ENCODE measurements at places on chromosomes 13 and 19. TPM values are rescaled to one million over a fixed set of nuclear protein-coding genes. Genes with fewer than 3 reads are reported as not detected.

GRCh38 chr19:7636691-7637373 lies at the start of gene STXBP2:
Gene STXBP2, plus strand, starts transcription at chr19:7637110. Its CDS starts 40 bp downstream, at chr19:7637150.
- no peak for DNase-seq

DNA sequence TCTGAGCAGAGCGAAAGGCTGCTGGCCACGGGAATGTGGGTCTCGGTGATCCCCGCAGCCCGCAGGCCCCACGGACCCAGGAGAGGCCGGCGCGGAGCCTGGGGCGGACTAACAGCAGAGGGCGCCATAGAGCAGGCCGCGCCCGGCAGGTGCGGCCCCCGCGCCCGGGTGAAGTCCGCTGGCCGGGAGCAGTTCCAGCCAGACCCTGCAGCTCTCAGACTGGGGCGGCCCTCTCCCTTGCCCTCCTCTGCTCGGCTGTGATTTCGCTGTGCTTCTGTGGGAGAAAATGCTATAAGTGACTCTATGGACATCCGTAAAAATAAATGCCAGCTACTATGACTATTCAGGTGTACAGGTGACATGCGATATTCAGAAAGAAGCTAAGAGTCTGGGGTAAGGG lies 37.7 kb downstream of the GSX1 start:
- DNase-seq: no peak

DNA sequence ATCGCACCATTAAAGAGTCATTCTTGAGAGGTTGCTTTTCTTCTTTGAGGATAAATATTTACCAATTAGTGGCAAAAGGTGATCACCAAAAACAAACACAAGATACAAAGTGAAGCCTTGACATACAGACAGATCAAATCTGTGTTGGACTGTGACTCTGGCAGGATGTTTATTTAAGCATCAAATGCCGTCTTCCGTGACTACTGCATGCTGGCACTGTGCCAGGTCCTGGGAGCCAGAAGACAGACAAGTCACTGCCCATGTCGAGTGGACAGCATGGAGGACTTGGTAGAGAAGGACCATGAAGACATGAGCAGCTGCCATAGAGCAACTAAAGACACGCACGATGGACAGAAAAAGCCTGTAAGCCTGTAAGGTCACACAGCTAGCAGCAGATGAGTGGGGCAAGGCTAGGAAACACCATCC lies 92.8 kb upstream of the FARP1 start:
- DNase-seq: no peak

DNA sequence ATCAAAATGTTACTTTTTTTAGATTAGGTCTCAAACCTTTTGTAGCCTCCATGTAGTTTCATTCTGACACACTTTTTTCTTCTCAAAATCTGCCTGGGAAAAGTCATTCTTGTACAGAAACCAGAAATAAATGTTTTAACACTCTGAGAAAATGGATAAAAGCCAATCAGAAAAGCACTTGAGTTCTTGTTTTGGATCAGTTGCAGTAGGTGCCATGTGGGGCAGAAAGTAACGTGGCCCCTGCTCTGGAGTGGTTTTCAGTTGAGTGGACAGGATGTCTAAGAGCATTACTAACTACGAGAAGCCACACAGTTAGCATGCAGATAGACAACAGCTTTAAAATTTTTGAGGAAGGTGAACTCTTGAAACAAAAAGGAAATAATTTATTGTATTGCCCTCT lies 19.1 kb downstream of the GPR183 start:
- no peak for DNase-seq

GRCh38 chr13:47334173-47334572 lies 437.3 kb upstream of the HTR2A start:
- no peak for DNase-seq

- DNase-seq: no peak
These were observed 3.6 kb downstream of the TRIP10 start for GRCh38 chr19:6743066-6743465.

DNA sequence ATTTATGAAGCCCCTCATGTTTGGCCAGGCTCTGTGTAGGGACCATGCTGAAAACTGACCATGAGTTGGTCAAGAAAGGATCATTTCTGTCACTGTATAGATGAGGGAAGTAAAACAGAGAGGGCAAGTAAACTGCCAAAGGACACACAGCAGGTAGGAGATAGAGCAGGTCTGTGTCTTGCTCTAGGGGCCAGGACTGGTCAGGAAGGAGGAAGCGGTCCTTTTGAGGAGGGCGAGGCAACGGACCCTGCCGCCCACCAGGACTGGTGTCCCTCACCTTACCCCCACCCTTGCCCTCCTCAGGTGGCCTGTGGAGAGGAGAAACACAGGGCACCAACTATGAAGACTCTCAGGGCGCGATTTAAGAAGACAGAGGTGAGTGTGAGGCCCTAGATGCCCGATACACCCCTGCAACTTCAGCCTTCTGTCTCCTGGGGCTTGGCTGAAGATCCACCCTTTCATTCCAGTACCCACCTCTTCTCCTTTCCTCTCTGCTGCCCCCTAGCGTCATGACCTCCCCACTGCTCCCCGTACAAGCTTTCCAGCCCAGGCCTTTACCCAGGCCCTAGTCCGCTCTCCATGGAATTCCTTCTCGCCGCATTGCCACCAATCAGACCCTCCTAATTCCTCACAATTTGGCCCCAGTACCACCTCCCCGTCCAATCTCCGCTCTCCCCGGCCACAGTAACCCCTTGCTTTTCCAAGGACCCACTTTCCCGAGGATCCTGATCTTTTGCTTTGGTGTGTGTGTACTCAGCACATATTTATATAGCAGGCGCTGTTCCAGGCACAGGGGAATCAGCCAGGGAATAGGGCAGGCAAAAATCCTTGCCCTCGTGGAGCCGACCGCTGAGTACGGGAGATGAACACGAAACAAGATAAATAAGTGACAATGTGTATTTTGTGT lies 3.9 kb downstream of the ANKRD24 start:
- no peak for DNase-seq

DNA sequence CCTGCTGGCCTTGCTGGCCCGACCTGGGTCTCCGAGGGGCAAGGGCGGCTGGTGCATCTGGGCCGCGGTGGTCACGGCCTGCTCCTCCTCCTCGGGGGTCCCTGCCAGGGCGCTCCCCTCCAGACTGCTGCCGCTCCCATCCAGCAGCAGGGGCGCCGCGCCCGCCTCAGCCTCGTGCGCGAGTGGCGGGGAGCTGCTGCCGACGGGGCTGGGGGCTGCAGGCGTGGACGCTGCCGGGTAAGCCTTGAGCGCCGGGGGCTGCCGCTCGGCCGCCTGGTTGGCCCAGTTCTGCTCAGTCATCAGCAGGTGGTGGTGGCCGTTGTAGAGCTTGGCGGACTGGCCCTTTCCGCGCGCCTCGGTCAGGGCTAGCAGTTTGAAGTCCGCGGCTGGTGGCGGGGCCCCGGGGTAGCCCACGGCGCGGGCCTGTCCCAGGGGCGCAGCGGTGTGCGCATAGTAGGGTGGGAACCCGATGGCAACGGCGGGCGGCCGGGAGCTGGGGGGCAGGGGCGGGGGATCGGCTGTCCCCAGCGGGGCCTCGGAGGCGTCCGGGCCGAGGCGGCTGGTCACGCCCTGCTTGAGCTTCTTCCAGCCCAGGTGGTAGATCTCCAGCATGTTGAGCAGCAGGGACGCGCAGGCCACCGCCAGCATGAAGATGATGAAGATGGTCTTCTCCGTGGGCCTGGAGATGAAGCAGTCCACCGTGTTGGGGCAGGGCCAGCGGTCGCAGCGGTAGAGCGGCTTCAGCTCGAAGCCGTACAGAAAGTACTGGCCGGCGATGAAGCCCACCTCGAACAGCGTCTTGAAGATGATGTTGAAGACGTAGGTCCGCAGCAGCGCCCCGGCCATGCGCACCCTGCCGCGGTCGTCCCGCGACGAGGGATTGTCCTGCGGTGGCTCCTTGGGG lies 18.6 kb downstream of the GJA3 start:
- no peak for DNase-seq

DNA sequence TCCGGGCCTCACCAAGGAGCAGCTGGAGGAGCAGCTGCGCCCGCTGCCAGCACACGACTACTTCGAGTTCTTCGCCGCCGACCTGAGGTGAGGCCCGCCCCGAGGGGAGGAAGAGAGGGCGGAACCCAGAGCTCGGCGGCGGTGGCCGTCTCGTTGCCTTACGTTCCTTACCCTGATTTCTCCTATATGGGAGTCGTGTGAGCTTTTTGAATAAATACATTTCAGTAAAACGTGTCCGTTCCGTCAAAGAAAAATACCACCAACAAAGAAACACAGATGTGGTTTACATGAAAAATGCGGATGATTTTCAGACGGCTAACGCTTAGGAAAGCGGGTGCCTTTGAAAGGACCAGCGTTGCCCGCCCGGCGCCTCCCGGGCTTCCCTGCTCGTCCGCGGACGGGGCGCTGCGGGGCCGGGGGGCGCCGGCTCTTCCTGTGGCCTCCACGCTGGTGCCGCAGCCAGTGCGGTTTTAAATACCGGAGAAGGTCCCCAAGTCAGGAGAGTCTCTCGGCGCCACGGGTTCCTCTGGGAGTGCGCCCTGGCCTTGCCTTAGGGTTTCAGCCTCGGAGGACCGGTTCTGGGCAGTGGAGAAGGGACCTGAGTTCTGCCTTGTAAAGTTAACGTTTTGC lies 755 bp downstream of the UPF3A start:
- peak; percentile 93 for DNase-seq

GRCh38 chr19:40619333-40620160 lies 18.4 kb downstream of the LTBP4 start:
- no peak for DNase-seq

DNA sequence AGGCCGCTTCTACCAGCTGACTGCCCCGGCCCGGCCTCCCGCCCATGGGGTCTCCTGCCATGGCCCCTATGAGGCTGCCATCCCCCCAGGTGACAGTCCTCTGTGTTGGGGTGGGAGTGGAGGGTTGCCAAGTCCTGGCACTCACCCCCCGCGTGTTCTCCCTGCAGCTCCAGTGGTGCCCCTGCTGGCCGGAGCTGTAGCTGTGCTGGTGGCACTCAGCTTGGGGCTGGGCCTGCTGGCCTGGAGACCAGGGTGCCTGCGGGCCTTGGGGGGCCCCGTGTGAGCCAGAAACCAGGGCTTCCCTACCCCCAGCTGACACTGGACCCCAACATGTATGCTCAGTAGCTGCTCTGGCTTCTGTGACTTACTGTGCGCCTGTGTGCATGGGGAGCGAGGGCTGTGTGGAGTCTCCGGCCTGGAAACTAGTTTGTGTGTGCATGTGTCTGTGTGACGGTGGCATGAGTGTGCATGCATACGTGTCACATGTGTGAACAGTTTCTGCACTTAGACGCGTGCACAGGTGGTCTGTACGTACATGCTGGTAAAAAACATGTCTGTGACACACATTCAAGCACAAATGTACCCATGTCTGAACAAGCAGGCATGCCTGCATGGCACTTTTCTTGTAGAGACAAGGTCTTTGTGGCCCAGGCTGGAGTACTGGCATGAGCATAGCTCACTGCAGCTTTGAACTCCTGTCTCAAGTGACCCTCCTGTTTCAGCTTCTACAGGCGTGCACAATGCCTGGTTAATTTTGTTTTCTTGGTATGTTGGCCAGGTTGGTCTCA lies 4.9 kb downstream of the ACP4 start:
- DNase-seq: no peak

- DNase-seq: no peak
These were observed 692 bp downstream of the ZNF234 start for GRCh38 chr19:44142059-44142433.

- no peak for DNase-seq
These were observed 5.0 kb downstream of the IZUMO4 start for GRCh38 chr19:2101417-2102335.

DNA sequence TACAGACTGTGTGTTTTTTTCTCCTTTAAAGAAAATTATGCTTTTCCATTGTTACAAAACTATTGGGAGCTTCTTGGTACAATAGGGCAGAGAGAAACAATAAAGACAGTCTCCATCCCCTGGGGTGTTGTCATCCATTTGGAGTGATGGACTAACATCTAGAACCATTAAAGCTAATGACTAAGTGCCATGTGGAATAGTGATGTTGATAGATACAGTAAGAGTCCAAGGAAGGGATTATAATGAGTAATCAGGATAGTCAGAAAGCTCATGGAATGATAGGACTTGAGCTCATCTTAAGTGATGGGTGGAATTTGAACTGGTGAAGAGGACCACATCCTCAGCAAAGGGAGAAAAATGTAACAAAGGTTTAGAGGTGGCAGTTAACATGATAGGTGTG lies 24.1 kb upstream of the FRY start:
- DNase-seq: no peak

- no peak for DNase-seq
These were observed 682 bp upstream of the TEAD2 start for GRCh38 chr19:49362929-49363267.

DNA sequence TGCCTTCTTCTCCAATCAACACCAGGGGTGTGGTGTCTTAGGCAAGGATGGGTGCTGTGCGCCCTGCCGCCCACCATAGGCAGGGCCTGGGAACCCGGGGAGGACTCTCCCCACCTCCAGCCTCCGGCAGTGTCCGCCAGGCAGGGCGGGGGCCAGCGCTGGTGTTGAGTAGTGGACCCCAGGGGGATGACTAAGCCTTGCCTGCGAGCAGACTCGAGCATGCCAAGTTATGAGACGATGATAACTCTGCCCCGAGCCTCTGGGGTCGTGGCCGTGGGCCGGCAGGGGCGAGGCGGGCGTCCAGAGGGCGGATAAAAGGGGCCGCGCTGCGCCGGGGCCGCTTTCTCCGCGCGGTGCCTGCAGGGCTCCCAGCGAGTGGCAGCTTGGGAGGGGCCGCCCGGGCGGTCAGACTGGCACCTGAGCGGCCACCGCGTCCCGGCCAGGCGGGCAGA lies at the start of gene MEDAG:
TSS of gene MEDAG (plus strand) at position 340 of the 452 bp plus-strand sequence. CDS start 245 bp downstream, outside the sequence.
- peak; percentile 95 for DNase-seq

DNA sequence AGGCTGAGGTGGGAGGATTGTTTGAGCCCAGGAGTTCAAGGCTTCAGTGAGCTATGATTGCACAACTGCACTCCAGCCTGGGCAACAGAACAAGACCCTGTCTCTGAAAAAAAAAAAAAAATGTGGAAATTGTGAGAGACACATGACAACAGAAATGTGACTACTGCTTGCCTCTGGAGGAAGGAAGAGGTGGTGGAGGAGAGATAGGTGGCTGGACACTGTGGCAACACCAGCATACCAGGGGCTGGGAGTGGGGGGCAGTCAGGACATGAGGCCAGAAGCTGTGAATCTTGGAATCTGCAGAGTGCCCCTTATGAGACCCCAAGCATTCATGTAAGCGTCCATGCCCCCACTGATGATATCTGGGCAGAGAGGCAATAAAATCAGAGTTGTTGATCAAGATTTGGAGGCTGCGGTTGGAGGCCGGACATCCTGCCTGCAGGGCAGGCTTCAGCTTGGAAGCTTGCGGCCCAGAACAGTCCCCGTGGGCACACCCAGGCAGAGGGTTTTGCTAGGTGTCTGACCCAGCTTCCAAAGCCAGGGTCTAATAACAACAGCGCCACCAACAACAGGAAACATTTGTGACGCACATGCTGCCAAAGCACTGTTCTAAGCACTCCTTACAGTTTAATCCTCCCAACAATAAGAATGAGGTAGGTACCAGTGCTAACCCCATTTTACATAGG lies 16.9 kb downstream of the FAM187B start:
- DNase-seq: peak; percentile 92

Gene ZNF415
- total RNA-seq: 18.1 TPM

Gene IGFL2
- not detected for total RNA-seq

Gene TSKS
- total RNA-seq: not detected

Gene MCF2L
- total RNA-seq: 14.5 TPM

Gene FLT1
- 12.5 TPM for total RNA-seq

Gene ELAVL1
- total RNA-seq: 27.0 TPM

Gene BCAM
- 32.4 TPM for total RNA-seq

Gene ZNF729
- total RNA-seq: not detected

Gene ZNF135
- 5.1 TPM for total RNA-seq

Gene ZNF112
- 3.5 TPM for total RNA-seq

All from esophagus muscularis mucosa (tissue), 4 donors.